ENCODE measurements at places on chromosomes 11 and 22.

- DNase-seq = peak; percentile 86
Observed at GRCh38 chr22:38177926-38178604, 3.6 kb downstream of the PLA2G6 start.

- no peak for DNase-seq
Observed at GRCh38 chr22:21076912-21077625, 31.3 kb downstream of the LRRC74B start.

- DNase-seq = no peak
Observed at GRCh38 chr11:34027516-34028408, 23.8 kb upstream of the CAPRIN1 start.

DNA sequence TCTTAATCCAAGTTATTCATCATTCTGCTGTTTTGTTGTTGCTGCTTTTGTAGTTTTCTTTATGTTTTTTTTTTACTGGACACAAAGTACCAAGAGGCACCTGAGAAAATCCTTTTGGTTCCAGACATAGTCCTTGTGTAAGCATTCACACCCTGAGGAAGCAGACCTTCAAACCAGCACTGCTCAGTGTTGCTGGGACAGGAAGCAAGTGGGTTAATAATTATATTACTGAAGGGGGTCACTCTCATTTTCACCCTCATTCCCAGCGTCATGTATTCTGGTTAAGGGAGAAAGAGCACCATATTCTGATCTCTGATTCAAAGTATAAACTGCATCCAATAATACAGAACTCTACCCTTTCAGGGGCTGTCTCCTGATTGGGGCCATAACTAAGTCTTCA, 5.9 kb upstream of the ALKBH3 start:
- no peak for DNase-seq

- no peak for DNase-seq
Observed at GRCh38 chr22:46553189-46553588, 15.8 kb upstream of the CELSR1 start.

DNA sequence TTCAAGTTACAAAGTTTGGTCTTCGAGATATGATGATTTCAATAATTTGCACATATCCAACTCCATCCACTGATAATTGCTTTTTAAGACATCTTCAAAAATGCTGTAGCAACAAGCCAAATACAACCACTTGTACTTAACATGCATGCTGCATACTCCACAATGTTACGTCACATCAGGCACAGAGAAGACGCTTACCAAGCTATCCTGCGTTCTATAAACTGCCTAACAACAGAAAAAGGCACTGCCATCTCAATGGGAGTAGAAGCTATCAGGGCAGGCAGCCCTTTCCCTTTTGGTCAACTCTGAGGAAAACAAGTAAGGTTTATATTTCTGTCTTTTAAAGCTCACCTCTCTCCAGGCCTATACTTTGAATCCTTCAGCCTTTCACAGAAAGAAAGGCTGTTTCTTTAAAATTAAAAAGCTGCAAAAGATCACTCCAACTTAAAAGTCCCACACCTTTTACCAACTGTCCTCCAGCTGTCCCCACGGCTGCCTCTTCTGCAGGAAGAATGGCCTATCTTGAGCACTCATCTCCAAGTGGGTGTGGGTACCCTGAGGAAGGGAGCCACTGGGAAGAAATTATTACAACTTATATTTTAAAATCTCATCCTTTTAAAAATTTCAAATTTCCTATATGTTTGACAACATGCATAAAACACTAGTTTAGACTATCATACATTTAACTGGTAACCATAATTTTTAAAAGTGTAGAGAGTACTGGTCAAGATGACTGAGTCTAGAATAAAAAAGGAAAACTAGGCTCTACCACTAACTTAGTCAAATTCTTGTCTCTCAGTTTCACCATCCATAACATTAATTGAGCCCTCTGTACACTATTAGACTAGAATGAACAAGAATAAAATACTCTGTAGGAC, 14.5 kb downstream of the PHF21A start:
- no peak for DNase-seq

DNA sequence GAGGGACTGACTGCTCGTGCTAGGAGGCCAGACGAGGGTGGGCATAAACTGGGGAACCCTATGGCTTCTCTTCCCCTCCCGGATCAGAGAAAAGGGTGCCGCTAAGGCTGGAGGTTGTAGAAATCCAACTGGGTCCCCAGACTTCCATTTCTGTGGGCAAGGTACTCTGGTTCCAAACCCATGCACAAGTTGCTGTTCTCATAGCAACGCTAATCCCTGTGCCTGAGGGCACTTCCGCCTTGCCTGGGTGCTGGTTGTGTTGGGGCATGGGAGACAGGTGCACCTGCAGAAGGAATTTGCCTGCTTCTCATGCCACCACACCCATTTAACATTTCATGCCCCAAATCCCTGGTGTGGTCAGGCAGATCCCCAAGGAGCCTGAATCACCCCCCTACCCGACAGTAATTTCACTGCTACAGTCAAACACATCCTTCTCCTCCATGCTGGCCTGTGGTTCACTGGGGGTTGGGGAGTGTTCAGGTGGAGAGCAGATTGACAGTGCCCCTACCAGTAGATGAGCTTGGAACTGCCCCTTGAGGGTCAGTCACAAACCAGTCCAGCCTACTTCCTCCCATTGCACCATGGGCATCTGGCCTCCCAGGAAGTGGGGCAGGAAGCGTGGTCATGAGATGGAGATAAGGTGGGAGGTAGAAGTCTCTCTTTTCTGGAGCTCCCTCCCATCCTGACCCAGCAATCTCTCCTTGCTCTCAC, 1.2 kb downstream of the C2CD2L start:
- no peak for DNase-seq

DNA sequence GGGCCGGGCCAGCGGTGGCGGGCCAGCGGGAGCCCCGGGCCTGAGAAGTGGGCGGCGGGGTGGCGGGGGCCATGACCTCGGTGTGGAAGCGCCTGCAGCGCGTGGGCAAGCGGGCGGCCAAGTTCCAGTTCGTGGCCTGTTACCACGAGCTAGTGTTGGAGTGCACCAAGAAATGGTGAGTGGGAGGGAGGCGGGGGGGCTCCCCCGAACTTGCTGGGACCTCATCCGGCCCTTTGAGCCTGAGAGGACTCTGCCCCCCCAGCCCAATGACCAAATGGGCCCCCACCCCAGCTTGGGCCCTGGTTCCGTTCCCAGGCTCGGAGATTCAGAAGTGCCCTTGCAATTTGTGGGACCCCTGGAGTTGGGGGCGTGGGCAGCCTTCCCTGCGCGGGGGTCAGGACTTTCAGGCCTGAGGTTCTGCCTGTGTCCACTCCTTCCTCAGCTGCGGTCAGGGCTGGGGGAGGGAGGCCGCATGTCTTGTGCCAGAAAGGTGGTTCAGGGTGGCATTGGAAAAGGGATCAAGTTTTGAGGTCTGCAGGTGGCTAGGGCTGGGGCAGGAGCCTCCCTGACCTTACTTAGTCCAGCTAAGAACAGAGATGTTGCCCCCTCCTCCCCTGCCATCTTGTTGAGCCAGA, 496 bp downstream of the EHBP1L1 start:
- no peak for DNase-seq

- DNase-seq = peak; percentile 89
Observed at GRCh38 chr11:3905080-3905953, 49.9 kb downstream of the STIM1 start.

GRCh38 chr11:76654980-76655379, 15.6 kb downstream of the LRRC32 start:
- no peak for DNase-seq

- no peak for DNase-seq
Observed at GRCh38 chr11:6228520-6228919, 5.9 kb downstream of the FHIP1B start.

GRCh38 chr11:76660533-76661305, 9.8 kb downstream of the LRRC32 start:
- DNase-seq = no peak

GRCh38 chr11:46905806-46906205, 12.5 kb downstream of the LRP4 start:
- DNase-seq = no peak

- DNase-seq = no peak
Observed at GRCh38 chr22:45475063-45475747, 27.5 kb upstream of the FBLN1 start.

DNA sequence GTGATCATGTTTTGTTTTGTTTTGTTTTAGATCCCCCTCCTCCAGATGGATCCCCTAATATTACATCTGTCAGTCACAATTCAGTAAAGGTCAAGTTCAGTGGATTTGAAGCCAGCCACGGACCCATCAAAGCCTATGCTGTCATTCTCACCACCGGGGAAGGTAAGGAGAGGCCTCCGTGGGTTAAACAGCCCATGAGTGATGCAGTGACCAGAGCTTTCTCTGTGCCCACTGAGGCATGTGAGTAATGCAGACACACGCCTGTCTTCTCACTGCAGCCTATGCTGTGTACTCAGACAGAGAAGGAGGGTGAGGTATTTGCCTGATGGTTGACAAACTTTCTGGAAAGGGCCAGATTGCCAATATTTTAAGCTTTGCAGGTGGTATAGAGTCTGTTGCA, 73.7 kb upstream of the OR4B1 start:
- no peak for DNase-seq

GRCh38 chr11:17098658-17099057, 21.2 kb upstream of the RPS13 start:
- DNase-seq = no peak

- no peak for DNase-seq
Observed at GRCh38 chr22:28097627-28098026, 178.6 kb upstream of the PITPNB start.

DNA sequence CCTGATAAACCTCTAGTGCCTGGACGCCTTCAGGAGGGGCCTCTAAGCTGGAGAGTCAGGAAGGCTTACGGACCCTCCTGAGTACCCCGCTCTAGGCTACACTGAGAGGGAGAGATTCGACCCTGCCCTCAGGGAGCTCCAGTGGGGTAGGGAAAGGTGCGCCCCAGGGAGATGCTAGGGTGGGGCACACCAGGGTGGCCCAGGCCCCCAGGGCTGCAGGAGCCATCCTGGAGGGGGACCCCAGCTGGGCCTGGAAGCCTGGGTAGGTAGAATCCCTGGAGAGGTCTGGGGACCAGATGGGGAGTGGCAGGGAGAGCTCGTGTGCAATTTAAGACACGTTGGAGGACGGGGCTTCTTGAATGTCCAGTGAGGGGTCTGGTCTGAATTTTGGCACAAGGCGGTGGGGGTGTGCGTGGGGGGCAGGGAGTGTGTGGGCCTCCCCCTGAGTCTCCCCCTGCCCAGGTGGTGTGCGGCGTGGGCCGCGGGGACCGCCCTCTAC, 4.7 kb downstream of the CARNS1 start:
- DNase-seq = no peak

DNA sequence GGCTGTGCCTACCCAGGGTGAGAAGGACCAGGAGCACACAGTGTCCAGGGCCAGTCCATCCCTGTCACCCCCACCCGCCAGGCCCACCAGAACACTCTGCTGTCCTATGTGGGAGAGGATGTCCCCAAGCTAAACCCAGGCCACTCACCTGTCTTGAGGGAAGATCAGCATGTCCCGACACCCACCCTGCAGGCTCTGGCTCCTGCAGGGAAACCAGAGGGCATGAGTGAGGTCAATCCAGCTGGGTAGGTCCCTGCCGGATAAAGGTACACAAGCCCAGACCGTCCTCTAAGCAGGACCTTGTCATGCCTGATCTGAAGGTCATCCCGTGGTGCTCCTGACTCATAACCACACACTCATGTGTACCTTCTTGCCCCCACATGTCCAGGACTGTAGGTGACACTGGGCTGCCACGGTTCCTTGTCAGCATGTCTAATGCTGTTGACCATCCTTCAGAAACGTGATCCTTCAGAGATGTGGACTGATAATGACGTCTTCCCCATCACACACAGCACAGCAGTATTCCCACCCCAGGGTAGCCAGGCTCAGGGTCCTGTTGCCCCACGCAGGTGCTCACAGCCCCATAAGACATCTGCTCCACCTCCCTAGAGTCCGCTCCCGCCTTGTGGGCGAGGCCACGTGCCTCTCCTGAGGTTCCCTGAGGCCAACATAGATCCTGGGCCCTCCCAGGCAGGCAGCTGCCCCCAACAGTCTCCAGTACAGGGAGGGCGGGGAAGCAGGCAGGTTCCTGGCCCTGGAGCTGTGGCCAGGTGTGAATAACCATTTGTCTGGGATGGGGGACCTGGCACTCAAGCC, 6.1 kb downstream of the ARVCF start:
- DNase-seq = no peak

DNA sequence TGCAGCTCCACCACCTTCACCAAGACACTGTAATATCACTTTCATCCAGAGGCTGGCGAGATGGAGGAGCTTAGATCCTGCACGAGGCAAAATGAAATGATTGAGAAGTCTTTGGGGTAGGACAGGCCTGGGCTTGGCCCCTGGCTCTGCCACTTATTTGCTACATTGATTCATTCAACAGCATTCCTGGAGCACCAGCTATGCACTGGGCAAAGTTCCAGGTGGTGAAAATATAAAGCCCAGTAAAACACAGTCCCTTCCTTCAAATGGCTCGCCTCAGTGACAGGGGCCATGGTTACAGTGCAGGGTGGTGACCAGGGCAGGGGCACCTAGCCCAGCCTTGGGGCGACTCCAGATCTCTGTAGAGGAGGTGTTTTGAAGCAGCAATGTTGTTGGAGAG, 19.7 kb downstream of the ALX4 start:
- DNase-seq = no peak

DNA sequence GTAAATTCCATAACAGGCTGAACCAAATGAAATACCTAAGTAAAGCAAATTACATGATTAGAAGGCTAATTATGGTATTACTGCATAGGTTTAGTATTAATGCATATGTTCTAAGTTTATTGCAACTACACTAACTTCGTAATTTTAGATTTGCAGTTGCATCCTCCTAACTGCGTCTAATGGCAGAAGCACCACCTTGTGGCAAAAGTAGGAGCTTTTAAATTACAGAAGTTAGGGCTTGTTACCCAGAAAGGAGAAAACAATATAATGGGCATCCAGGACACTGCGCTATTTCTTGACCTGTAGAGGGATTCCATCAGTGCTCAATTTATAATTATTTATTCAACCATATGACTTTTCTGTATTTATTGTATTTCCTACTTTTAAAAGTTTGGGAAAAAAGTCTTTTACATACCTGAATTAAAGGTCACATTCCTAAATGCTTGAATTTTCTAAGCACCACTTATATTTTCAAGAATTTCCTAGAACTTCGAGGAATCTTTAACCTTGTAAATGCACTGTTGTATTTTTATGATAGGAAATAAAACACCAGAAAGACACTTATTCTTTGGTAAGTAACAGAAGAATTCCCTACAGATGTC, 16.3 kb upstream of the GPR83 start:
- DNase-seq = peak; percentile 6

DNA sequence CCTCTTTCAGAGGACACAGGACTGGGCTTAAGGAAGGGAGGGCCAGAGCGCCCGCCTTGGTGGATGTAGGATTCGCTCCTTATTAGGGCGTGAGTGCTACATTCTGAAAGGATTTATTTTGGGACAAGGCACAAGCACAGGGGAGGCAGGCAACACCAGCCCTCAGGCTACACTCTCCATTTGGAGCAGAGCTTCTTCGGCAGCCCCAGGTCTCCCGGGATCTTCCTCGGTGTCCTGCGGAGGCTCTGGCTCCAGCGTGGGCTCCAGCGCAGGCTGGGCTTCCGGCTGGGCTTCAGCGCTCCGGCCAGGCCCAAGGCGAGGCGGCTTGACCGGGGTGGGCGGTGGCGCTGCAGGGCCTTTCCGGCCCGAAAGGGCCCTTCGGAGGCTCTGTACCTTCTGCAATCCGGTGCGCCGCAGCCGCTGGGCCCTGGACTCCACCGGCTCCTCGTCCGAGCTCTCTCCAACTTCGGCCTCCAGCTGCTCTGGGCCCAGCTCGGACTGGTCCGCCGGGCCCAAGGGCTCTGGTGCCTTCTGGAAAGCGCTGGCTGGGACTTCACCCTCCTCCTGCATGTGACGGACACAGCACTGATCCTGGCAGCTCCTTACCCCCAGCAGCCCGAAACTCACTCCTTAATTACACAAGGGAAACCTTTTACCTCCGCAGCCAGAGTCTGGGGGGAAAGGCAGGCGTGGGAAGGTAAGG, 1.1 kb downstream of the CAVIN3 start:
- no peak for DNase-seq

- DNase-seq = no peak
Observed at GRCh38 chr11:103662880-103663279, 373.6 kb upstream of the DDI1 start.
